T-cell (primary cell): ENCODE measurements at places on chromosomes 11 and 22. TPM values are rescaled to one million over a fixed set of nuclear protein-coding genes. Genes with fewer than 3 reads are reported as not detected.
A peak's percentile ranks its signal among the peaks of the same experiment; 100 is the strongest.

DNA sequence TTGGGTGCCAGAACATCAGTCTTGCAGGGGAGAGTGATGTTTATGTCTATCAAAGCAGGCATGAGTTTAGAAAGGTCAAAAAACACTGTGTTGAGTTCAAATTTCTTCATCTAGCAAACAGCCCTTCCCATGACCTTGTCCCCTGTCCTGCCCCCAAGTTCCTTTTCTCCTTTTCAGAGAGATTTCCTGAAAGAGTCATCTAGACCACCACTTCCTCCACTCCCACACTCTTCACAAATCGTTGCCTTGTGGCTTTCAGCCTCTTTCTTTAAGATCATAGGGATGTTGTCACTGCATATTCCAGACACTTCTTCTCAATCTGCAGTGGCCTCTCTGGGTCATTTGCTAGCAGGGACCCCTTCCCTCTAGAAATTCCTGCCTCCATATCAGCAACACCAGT is 290.5 kb downstream of the TENM4 start:
- H3K4me1 ChIP-seq: no peaks in the 10 kb centered on the region
- H3K36me3 ChIP-seq: no peaks in the 10 kb centered on the region
- DNase-seq: no peak
- no peak overlapping the region for H3K27ac ChIP-seq
- H3K4me3 ChIP-seq: no peak overlapping the region
- no peaks in the 10 kb centered on the region for H3K27me3 ChIP-seq

DNA sequence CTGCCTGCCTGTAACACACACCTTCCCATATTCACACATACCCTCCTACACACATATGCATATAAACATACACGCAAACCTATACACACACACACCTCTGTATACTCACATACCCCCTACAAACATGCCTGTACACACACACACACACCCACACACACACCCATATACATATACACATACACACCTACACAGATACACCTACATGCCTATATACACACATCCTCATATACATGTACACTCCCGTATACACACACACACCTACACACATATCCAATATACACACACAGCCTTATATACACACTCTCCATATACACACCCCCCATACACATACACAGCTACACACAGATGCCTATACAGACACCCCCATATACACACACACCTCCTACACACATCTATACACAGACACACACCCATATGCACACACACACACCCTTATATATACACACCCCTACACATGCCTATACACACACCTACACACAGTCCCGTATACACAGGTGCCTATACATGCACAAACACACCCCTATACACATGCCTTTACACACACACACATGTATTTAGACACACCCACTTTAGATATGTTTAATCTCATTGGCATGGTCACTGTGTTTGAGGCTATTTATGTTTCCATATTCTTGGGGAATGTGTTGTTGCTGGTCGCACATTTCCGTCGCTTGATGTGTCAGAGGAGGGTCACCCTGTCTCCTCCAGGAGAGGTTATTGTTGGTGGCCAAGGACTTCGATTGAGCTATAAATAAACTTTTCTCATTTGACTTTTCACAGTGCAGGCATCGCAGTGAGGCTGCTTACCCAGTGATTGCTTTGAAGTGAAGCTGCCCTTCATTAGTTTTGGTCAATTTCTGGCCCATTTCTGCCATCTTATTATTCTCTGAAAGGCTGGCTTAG is 243.3 kb downstream of the TBC1D22A start:
- H3K36me3 ChIP-seq: peaks cover 13% of the 10 kb centered on the region
- DNase-seq: no peak
- no peak overlapping the region for H3K27ac ChIP-seq
- H3K4me3 ChIP-seq: no peak overlapping the region
- H3K27me3 ChIP-seq: no peaks in the 10 kb centered on the region
- peaks cover 2% of the 10 kb centered on the region for H3K4me1 ChIP-seq

- H3K27me3 ChIP-seq: peaks cover 11% of the 10 kb centered on the region
- H3K36me3 ChIP-seq: no peaks in the 10 kb centered on the region
- DNase-seq: no peak
- peaks cover 10% of the 10 kb centered on the region for H3K4me1 ChIP-seq
Observed at GRCh38 chr11:2796091-2796490, 89.5 kb downstream of the CDKN1C start.

GRCh38 chr11:10954184-10954583 is 96.3 kb upstream of the ZBED5 start:
- no peaks in the 10 kb centered on the region for H3K36me3 ChIP-seq
- no peak overlapping the region for H3K4me3 ChIP-seq
- no peak overlapping the region for H3K27ac ChIP-seq
- no peaks in the 10 kb centered on the region for H3K27me3 ChIP-seq
- no peak for DNase-seq

DNA sequence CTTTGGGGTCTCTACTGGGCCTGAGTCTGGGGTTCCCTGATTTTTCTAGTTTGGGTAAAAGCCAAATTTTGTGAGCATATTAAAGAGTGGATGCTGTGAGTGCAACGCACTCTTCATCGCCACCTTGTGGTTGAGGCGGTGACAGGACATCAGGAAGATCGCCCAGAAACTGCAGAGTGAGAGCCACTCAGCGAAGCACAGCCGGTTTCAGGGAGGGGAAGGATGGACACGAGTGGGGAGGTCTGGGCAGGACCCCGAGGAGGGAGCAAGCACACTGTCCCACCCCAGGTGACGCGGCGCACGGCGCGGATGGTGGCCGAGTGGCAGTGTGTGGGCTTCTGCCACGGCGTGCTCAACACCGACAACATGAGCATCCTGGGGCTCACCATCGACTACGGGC is 9.1 kb downstream of the SELENOO start:
- H3K4me3 ChIP-seq: no peak overlapping the region
- H3K36me3 ChIP-seq: peaks cover 3% of the 10 kb centered on the region
- peak; percentile 62 for DNase-seq

GRCh38 chr11:102530558-102530957 is at the start of gene MMP7:
MMP7 (minus strand) TSS chr11:102530747; CDS start chr11:102530700, 47 bp downstream.
- no peak for DNase-seq
- no peaks in the 10 kb centered on the region for H3K36me3 ChIP-seq
- H3K27ac ChIP-seq: no peak within 1 kb of the TSS
- H3K4me1 ChIP-seq: no peaks in the 10 kb centered on the region

DNA sequence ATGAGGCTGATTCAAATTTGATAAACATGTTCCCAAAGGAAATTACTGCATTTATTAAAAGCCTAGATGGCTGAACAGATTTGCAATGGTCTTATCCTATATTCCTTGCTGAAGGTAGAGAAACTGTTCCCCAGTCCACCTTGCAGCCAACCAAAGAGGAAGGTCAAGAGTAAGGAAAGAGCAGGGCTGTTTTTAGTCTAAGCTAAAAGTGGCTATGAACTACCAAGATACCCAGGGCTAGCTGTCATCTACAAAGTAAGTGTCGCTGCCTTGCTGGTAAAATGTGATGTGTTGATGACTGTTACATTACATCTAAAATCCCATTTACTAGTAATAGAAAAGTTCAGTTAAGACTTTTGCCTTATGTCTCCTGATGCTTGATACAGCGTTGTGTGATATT is 290.1 kb upstream of the MPPED2 start:
- H3K4me1 ChIP-seq: no peaks in the 10 kb centered on the region
- no peak for DNase-seq
- no peaks in the 10 kb centered on the region for H3K27me3 ChIP-seq

DNA sequence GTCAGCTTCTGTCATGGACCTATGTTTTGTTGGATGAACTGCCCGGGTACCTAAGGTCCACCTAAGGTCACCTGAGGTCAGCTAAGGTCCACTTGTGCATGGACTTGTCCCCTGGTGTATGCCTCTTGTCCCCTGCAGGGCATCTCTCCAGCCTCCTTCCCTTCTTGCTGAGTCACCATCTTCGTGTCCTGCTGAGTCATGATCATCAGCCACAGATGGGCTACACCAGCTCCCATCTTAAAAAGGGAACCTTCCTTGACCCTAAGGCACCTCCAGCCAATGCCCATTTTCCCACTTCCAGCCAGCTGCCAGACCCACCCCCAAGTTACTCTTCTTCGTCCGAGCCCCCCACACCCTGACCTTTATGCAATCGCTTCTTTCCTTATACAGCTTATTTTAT is 544.9 kb downstream of the TBC1D22A start:
- DNase-seq: no peak
- no peaks in the 10 kb centered on the region for H3K4me1 ChIP-seq
- H3K27ac ChIP-seq: no peak overlapping the region
- no peaks in the 10 kb centered on the region for H3K36me3 ChIP-seq
- H3K4me3 ChIP-seq: no peak overlapping the region
- H3K27me3 ChIP-seq: peaks cover 7% of the 10 kb centered on the region

MMP7 gene
- total RNA-seq: 0.60 TPM

TRPC6 gene
- total RNA-seq: not detected

PTPRCAP gene
- 282 TPM for total RNA-seq

EFEMP2 gene
- total RNA-seq: 14.1 TPM

OR5P2 gene
- not detected for total RNA-seq

GGTLC3 gene
- not detected for total RNA-seq
